ENCODE measurements at places on chromosomes 3 and 15.
A peak's percentile ranks its signal among the peaks of the same experiment; 100 is the strongest.

DNA sequence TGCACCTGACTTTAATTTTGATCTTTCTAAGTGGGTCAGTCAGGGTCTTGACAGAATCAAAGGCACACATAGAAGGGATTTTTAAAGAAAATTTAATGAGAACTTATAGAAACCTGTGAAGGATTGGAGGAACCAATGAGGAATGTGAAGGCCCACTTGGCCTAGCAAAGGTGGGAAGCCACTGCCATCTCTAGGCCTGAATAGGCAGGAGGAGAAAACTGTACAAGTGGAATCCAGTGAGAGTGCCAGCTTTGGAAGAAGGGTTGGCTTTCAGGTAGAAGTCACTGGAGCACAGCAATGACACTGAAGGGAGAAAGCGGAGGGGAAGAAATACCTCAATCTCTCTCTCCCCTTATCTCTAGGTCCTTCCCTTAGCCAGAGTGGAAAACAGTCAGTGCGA is 380.7 kb upstream of the KCNMB2 start:
- no peak for DNase-seq

DNA sequence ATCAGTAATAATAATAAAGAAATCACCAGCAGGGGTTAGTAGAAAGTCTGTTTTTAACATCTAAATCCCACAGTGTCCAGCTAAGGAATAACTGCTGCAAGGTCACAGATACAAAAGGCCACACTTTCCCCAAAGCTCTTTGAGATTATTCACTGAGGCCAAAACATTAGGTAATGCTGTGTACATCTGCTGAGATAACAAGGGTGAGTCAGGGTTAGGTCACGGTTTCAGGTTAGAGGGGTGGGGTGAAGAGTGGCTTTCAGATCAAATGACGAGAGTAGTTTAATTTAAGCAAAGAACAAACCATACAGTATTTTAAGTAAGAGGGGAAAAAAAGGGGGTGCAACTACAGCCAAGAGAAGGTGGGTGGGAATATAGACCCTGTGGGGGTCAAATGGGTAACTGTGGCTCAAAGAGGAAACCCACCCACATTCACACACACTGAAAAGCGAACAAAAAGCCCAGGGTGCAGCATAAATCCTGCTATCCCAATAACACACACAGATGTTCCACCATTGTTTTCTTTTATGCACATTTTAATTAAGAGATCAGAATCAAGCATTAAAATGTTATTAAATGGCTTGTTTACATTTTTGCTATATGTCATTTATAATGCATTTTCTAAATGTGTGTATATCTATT is 412.9 kb downstream of the TIGIT start:
- DNase-seq = no peak

- DNase-seq = no peak
These were observed 8.9 kb downstream of the HGD start for GRCh38 chr3:120673116-120673515.

DNA sequence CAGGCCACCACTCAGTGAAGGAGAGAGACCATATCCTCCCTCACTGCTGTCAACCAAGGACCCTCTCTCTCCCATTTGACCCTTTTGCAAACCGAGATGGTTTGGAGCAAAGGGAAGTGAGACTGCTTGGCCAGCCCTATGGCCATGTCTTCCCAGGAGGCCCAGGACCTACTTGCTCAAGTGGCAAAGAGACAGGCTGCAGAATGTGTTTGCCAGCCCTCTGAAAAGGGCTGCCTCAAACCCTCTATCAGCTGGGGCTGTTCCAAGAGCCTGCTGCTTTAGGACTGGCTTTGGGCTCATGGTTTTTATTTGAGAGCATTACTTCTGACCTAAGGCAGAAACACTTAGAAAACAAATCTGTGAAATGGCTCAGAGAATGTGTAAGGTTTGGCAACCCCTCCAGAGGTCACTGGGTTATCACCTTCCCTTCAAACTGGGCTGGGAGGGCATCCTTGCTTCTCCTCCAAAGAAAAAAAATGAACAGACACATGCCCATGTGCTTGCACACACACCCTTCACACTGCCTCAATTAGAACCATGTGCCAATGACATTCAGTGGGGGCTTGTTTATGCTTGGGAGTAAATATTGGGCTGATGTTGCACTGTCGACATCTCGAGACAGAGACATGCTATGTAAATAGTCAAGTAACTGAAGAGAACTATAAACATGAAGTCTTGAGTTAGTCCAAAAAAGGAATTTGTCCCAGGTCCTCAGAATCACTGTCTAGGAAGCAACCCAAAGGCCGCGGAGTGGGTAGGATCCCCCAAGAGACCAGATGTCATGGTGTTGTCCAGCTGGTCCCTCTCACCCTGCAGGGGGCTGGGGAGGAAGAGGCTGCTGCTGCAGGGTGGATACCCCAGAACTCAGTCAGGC is 49.8 kb upstream of the CTDSPL start:
- no peak for DNase-seq

DNA sequence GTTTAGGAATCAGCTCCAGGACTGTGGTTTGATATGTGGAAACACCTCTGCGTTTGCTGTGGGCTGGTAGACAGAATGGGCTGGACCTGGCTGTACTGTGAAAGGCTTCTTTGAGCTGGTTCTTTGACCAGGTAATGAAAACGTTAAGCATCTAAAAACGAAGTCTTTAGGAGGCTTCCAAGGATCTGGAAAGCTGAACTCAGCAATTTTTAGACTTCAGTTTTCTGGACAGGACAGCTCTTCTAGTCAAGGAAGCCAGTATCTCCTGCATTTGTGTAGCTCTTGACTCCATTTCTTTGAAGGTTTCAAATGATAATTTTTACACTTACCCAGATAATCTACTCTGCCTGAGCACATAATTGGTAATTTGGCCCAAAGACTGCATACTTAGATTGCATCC is 25.5 kb downstream of the MAP2K1 start:
- DNase-seq = no peak

GRCh38 chr3:49769286-49769915 is 16.9 kb downstream of the IP6K1 start:
- no peak for DNase-seq

DNA sequence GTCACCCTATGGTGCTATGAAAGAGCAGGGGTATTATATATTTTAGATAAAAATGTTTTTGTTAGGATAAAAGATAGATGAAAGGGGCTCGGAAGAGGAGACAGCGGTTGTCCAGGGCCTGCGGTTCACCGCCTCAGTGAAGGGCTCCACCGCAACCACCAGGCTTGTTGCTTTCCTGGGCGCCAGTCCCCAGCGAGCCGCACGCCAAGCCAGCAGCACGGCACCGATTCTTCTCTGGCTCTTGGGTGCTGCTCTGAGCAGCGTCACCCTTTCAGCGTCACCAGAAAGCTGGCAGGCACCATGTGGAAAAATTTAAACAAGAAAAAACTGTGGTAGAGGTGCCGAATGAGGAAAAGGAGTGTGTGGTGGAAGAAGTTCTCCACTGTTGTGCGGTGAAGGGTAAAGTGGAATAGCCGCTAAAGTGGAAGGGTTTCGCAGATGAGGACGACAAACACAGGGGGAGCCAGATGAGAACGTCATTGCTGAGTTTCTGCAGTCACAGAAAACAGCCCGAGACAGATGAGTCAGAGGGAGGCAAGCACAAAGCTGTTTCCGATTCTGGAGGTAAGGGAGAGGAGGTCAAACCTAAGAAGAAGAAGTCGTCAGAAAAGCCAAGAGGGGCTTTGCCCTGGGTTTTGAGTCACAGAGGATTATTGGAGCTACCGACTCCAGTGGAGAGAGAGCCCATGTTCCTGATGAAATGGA is 569.2 kb downstream of the ZBBX start:
- DNase-seq = no peak

GRCh38 chr3:111338059-111338698 is 203.8 kb upstream of the CD96 start:
- DNase-seq = peak; percentile 6

DNA sequence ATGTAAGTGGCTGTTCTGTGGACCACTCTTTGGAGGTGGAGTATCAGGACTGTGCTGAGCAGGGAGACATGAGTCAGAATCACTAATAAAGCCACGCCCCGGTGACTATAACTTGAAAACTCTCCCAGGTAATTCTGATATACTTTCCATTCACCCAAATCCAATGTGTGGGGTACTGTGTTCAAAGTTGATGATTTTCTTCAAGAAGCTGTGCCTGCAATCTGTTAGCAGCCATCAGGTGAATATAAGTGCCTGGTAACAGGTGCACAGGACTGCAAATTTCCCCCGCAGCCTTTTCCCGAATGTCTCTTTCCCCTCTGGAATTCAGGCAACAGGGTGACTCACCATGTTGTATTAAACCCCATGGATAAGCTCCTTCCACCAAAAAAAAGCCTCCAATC is 17.0 kb downstream of the MAGI1 start:
- no peak for DNase-seq

DNA sequence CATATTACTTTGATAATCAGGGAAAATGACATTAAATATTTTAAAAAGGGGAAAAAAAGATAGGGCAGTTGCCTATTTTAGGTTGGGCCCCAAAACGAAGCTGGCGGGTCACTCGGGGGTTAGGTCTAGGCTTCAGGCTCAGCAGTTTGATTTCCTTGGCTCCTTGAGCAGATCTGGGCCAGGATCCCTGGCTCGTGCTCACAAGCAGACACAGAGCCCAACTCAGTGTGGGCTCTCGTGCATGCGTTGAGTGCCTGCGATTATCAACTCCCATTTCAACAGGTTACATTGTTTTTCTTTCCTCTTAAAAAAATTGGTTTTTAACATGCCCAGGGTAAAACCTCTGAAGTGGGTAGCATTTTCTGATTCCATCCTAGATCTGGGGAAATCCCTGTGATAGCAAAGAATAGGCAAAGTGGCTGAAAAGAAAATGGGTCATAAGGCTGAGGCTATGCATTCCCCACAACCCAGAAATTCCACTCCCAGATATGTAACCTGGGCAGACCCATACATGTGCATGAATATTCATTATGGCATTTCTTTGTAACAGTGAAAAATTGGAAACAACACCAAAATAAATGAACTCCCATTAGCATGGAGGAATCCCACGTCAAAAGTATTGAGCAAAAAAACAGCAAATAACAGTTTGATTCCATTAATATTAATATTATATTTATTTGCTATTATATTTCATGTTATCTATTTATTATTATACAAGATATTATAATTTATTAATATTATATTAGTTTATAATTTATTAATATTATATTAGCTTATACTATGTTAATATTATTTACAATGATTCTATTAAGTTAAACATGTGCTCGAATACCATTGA is 27.8 kb downstream of the FAM43A start:
- no peak for DNase-seq

DNA sequence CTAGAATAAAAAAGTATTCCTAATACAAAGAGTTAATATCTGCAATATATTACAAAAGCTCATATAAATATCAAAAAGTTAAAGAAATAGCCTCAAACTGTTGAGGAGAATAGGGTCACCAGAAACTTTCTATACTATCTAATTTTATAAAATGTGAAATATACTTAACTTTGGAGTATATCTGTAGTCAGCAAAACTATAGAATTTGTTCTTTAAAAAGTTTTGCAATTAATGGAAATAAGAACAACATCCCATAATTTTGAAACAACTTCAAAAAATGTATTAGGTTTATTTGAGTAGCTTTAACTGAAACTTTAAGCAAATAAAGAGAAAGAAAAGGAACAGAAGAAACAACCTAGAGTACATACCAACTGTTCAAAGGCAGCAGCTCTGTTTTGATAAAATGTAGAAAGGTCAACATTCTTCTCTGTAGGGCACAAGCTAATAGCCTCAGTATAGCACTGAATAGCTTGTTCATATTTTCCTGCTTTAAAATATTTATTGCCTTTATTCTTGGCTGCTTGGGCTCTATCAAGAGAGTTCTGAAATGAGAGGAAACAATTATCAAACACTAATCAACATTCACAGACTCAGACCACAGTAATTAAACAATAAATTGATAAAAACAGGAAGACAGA is 14.3 kb downstream of the TOMM70 start:
- DNase-seq = no peak

Data from activated CD8-positive, alpha-beta memory T cell treated with anti-CD3 and anti-CD28 coated beads for 4 hours (primary cell).